ENCODE measurements at places on chromosomes 1 and 21.

DNA sequence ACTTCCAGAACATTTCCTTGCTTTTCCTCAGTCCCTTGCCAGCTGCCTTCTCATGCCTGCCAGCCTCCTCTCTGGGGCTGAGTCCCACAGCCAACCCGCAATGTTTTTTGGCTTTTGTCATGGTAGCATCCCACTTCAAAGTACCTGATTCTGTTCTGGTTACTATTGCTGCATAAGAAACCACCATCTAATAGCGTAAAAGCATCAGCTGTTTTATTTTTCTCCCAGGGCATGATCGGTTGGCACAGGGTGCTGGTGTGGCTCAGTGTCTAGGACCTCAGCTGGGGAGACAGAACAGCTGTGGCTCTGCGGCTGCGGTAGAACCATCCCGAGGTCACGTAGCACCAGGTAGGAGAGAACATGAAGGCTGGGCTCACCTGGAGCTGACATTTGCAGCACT, 8.9 kb upstream of the PRMT2 start:
- no peak for DNase-seq

DNA sequence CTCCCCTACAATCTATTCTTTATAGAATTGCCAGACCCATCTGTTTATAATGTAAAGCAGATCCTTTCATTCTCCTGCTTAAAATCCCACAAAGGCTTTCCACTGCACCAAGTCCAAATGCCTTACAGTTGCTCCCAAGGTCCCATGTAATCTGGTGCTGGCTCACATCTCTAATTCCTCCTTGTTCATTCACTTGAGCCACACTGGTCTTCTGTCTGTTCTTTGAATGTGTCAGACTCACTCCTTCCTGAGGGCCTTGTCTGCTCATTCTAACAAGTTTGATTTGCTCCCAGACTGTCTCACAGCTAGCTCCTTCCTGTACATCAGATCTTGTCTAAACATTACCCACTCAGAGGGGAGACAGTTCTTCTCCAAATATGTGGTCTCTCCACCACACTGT, 38.9 kb downstream of the ALG14 start:
- no peak for DNase-seq

GRCh38 chr1:216905137-216905536, 181.9 kb upstream of the ESRRG start:
- DNase-seq, result no peak

DNA sequence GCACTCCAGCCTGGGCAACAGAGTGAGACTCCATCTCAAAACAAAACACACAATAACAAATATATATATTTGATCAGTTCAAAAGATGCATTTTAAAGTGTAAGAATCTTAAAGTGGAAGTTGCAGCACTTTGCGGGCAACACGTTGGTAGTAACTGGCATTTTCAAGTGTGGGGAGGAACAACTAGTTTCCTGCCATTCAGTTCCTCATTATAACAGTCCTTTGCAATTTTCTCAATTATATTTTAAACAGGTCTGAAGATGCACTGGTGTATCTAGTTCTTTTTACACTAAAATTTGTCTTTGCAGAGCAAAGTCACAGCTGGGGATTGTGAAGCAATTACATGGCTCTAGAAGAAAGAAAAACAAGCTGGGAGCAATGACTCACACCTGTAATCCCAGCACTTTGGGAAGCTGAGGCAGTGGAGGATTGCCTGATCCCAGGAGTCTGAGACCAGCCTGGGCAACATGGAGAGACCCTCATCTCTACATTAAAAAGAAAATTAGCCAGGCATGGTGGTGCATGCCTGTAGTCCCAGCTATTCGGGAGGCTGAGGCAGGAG, 25.3 kb downstream of the RRAGC start:
- DNase-seq, result no peak

DNA sequence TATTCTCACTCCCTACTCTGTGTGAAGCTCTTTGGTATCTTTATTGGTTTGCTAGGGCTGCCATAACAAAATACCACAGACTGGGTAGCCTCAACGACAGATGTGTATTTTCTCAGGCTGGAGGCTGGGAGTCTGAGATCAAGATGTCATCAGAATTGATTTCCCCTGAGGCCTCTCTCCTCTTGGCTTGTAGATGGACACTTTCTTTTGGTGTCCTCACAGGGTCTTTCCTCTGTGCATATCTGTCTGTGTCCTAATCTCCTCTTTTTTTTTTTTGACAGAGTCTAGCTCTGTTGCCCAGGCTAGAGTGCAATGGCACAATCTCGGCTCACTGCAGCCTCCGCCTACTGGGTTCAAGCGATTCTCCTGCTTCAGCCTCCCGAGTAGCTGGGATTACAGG, 71.4 kb upstream of the KCNJ6 start:
- DNase-seq, result peak; percentile 6

DNA sequence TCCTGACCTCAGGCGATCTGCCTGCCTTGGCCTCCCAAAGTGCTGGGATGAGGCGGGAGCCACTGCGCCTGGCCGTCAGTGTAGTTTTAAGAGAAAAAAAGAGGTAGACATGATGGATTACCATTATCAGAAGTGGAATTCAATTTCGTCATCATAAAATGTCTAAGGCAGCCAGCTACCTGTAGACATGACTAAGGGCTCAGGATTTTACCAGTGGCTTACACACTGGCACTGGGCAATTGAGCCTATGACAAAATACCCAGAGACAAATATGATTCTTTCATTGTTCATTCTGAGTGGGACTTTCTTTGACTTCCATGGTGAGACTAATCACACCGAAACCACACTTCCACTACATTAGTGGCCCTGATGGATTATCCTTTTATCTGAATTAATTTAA, 181.5 kb downstream of the GABPA start:
- no peak for DNase-seq

DNA sequence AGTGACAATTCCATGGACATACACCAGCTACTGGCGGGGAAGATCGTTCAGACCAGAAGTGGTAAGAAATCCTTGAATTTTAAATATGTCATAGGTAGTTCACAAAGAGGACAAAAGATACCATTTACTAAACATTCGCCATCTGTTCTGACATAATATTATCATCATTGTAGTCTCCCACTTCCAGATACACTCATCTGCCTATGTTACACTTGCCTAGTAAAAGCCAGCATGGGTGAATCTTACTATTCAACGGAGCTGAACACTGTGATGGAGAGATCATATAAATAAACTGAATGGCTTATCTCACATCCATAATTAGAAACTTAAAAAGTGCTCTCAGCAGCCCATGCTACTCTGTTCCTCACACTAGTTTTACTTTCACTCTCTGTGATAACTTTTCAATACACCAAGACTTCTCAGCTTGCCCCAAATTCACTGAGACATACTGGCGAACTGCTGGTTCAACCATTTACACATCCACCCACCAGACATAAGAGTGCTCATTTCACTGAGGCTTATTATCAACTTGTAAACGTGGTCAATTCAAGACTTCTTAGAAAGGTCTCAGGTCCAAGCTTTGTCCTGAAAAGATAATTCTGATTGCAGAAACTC, 463 bp upstream of the PRRC2C start:
- DNase-seq, result peak; percentile 0

GRCh38 chr1:223713546-223714420, 1.4 kb downstream of the CAPN2 start:
- no peak for DNase-seq

DNA sequence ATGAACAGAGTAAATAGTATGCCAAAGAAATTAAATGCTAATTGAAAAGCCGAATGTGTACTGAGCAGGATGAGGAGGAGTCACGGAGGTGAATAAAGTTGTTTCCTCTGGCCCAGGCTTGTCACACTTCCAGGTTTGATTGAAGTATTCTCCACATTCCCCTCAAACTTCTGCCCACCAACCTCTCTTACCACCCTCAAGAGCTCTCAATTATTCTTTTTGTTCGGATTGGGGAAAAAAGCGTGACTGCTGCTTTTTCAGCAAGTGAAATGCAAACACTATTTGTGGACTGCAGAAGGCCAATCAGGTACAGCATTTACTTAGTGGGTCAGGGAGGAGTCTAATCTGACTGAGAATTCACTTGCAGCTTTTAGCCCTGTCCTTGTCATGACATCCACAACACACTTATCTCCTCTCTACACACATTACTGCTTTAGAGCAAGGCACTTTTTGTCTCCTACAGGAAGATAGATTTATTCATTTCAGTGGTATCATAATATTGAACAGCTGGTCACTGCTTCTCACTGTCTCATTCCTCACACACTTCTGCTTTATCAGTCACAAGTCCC, 375.6 kb upstream of the PRMT6 start:
- no peak for DNase-seq

GRCh38 chr1:101379950-101380349, 143.1 kb downstream of the S1PR1 start:
- no peak for DNase-seq

DNA sequence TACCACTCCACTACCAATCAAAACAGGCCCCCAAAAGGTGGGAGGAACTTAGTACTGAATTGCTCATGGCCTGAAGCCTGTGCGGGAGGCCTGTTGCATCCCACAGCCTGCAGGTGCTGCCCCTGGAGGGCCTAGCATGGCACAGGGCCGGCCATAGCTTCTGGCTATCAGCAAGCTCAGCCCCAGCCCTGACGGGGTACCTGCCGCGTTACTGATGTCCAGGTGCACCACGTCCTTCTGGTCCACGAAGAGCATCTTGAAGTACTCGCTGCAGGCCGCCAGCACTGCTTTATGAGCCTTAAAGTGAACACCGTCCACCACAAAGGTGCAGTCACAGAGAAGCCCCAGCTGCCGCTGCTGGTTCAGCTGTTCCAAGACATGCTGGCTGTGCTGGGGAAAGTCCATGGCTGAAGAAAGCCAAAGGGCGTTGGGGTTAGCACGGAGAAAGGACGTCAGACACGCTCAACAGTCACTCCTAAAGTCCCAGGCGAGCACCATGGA, 27.8 kb downstream of the ZBTB17 start:
- no peak for DNase-seq

GRCh38 chr1:170284951-170285350, 139.2 kb downstream of the NTMT2 start:
- DNase-seq, result no peak

DNA sequence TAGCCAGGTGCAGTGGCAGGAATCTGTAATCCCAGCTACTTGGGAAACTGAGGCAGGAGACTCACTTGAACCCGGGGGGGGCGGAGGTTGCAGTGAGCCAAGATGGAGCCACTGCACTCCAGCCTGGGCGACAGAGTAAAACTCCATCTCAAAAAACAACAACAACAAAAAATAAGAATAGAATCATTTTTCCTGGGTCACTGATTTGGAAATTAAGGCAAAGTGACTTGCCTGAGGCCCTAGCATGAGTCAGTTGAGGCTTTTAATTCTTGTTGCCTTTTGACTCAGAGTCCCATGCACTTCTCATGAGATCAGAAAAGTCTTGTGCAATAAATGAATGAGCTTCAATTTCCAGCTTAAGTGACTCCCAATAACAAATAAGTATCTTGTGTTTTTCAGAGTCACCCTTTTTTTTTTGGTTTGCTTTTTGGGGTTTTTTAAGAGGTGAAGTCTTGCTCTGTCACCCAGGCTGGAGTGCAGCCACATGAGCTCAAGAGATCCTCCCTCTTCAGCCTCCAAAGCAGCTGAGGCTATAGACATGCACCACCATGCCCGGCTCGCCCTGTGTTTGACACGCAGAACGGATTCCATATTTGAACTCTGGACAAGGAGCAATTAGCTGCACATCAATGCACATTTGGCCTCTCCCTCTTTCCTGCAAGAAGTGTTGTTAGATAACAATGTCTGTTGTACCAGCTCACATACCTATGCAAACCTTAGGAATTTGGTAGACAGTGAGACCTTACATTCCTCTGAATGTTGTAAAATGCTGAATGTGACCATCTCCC, 3.4 kb upstream of the PLEKHM2 start:
- DNase-seq, result no peak

- DNase-seq, result no peak
Observed at GRCh38 chr1:205678286-205679111, 1.8 kb downstream of the SLC45A3 start.

- DNase-seq, result no peak
Observed at GRCh38 chr1:219174460-219175211, 958 bp downstream of the LYPLAL1 start.

GRCh38 chr1:155990005-155990739, 11.8 kb upstream of the ARHGEF2 start:
- no peak for DNase-seq

GRCh38 chr1:19361611-19362147, 49.6 kb downstream of the SLC66A1 start:
- no peak for DNase-seq

DNA sequence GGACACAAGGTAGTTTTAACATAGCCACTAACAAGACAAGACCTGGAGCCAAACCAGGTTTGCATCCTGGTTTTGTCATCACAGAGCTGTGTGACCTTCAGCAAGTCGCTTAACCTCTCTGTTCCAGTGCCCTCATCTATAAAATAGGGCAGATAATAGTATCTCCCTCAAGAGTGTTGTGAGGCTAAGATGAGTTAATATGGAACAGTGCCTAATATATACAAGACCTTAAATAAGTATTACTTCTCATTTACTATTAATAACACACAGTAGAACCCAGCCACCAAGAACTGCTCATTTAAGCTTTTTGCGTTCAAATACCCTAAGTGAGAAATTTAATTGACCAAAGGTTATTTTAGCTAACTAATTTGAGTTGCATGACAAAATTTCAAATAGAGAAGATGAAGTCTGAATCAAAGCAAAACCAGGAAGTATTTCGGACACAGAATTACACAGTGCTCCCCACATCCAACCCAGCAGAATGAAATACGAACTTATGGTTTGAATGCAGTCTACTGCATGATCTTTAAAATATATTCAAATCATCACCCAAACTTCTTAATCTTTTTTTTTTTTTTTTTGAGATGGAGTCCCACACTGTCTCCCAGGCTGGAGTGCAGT, 123.9 kb upstream of the KRTAP19-8 start:
- DNase-seq, result no peak

DNA sequence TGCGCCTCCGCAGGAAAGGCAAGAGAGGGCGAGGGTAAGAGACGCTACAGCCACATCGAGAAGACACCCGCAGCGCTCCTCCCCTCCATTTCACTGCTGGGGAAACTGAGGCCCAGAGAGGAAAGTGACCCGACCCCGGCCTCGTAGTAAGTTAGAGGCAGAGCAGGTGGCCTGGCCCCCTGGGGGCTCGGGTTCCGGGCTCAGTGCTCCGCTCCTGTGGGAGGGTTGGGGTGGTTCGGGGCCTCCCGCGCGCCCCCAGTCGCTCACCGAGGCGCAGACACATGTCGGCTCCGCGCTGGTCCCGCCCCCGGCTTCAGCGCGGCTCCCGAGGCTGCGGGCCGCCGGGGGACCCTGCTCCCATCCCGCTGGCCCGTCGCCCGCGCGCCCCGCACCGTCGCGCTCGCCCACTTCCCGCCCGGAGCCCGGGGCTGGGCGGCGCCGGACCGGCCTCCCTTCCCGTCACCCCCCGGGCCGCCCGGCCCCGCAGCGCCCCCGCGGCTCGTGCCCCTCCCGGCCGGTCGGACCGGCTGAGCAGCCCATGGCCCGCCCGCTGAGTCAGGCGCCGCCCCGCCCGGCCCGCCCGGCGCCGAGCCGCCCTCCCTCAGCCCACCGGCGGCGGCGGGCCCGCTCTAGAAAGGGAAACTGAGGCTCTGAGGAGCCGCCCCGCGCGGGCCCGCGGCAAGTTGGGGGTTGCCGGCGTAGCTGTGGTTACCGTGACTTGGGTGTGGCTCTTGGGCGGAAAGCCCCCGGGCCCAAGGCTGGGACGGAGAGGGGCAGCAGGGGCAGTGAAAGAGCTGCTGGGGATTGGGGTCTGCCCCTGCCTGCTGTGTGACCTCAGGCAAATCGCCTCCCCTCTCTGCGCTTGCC, at the start of gene TMEM54:
Gene TMEM54 (minus strand): TSS at position 434 of the 867 bp plus-strand sequence. CDS start 151 bp downstream, at position 283.
- peak; percentile 33 for DNase-seq
